ENCODE measurements at places on chromosomes 12 and 14.

DNA sequence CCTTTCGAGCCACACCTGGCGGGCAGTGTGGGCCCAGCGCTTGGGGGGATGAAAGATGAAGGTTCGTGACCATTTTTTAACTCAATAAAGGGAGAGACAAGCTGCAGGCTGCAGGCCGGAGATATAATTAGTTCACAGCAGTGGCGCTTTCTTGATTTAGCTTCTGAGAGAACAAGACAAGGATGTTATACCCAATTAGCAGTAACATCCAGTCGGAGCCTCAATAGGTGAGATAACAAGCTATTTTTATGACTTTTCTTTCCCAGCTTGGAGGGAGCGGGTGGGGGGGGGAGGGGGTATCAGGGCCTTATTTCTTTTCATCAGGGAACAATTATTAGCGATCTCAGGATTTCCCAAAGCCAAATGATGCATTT lies 9.1 kb downstream of the FAM222A start:
- no peak for DNase-seq

DNA sequence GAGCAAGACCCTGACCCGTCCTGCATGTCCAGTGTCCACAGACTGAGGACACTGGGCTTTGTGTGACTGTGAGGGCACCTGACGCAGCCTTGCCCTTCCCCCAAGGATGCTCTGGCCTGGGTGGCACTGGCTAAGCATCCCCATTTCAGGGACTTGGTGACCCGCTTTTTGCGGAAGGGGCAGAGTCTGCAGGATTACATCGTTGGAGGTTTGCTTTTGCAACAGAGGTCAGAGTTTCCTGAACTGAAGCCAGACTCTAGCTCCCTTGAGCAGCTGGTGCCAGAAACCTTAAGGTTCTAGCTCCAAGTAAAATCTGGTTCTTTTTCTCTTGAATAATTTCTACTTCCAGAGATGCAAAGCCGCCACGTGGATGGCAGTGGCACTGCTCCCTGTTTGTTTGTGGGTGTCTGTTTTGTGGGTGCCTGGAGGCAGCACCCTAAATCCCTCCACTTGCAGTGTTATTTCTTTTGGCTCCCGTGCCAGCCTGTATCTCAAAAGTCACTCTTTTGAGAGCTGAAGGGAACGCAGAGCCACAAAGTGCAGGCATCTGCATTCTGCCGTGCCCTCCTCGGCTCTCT lies 184.7 kb downstream of the TSPAN9 start:
- no peak for DNase-seq

DNA sequence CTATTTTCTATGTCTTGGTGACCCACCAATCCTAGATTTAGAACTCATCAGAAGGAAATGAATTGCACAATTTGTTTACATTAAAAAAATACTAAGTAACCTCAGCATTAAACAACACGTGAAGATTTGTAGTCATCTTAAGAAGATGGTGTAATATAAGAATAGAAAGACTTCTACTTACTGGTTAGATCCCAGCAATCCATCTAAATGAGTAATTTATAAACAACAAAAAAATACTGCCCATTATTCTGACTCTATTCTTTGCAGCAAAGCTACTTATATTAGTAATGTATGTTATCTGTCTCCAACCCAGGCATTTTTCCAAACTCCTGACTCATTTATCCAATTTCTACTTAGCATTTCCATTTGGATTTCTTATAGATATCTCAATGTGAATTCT lies 67.8 kb downstream of the CD163L1 start:
- no peak for DNase-seq

DNA sequence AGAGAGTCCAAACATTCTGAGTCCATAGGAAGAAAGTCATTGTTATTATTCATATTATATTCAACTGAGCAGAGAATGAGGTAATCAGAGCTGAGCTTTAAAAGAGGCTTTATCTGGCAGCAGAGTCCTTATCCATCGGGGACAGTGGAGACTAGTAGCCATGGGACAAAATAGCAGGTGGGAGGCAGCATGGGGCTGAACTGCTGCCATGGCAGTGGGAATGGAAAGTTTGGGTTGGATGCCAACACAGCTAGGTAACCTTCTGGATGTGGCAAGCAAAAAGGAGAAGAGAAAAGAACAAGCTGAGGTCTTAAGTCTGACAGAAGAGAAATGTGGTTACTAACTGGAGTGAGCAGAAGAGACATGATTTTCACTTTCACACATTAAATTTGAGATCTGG lies 71.0 kb upstream of the CDKN3 start:
- DNase-seq, result no peak

GRCh38 chr12:12229556-12230092 lies 37.2 kb downstream of the LRP6 start:
- DNase-seq, result no peak

- DNase-seq, result no peak
These were observed 25.9 kb downstream of the CKB start for GRCh38 chr14:103496776-103497175.

GRCh38 chr14:44658389-44658696 lies 151.3 kb upstream of the FSCB start:
- DNase-seq, result no peak

GRCh38 chr12:65278576-65279368 lies at the start of gene MSRB3:
Gene MSRB3, plus strand, starts transcription at chr12:65278683. Its CDS starts 29,897 bp downstream, at chr12:65308580.
- DNase-seq, result peak; percentile 9

- DNase-seq, result no peak
These were observed 161.3 kb upstream of the CAND1 start for GRCh38 chr12:67107751-67108269.

GRCh38 chr12:1829306-1829900 lies 9.0 kb downstream of the LRTM2 start:
- no peak for DNase-seq

- DNase-seq, result no peak
These were observed 26.2 kb downstream of the PRKAB1 start for GRCh38 chr12:119694111-119694510.

- no peak for DNase-seq
These were observed 781.4 kb upstream of the TMEM132C start for GRCh38 chr12:127485528-127485927.

- DNase-seq, result no peak
These were observed 770.7 kb downstream of the BCL11B start for GRCh38 chr14:98501335-98501734.

- DNase-seq, result peak; percentile 74
These were observed at the start of gene INF2 for GRCh38 chr14:104689109-104689880. Gene INF2, plus strand, starts transcription at chr14:104689618. Its CDS starts 11,748 bp downstream, at chr14:104701366.

- DNase-seq, result no peak
These were observed 12.7 kb upstream of the GPATCH2L start for GRCh38 chr14:76138758-76139723.

DNA sequence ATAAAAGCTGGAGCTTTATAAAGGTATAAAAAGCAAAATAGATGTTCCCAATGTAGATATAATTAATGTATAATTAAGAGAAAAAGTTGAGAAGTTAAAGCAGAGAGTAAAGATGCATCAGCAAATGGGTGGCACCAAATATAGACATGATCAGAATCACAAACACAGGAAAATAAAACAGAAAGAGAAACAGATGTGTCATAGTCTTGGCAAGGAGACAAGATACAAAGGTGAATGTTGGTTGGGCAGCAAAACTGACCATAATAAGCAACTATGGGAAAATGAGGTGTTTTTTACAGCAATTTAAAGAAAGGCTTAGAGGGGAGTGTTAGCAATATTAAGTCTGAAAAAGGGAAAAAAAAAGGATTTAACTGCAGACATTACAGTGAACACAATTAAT lies 135.4 kb upstream of the CLEC14A start:
- DNase-seq, result no peak

- DNase-seq, result no peak
These were observed 9.3 kb upstream of the ATF7IP start for GRCh38 chr12:14356147-14356546.

DNA sequence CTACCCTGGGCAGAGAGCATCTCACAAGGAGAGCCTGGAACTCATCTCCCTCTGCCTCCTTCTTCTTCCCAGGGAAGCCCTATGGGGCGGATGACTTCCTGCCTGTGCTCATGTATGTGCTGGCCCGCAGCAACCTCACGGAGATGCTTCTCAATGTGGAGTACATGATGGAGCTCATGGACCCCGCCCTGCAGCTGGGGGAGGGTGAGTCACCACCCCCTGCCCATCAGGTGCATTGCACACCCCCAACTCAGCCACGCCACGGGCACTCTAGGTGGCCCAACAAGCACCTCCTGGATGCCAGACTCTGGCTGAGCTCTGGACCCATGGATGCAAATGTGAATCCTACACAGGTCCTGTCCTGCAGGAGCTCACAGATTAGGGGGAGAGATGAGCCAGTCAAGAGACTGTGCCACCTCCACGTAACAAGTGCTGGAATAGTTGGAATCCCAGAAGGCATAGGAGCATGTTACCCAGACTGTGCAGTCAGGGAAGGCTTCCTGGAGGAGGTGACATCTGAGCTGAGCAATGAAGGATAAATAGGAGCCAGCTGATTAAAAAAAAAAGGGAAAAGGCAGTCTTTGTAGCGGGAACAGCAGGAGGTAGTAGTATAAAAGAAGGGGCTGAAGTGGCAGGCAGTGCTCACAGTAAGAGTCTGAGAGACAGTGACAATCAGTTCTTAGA lies 71.9 kb downstream of the LGMN start:
- no peak for DNase-seq

DNA sequence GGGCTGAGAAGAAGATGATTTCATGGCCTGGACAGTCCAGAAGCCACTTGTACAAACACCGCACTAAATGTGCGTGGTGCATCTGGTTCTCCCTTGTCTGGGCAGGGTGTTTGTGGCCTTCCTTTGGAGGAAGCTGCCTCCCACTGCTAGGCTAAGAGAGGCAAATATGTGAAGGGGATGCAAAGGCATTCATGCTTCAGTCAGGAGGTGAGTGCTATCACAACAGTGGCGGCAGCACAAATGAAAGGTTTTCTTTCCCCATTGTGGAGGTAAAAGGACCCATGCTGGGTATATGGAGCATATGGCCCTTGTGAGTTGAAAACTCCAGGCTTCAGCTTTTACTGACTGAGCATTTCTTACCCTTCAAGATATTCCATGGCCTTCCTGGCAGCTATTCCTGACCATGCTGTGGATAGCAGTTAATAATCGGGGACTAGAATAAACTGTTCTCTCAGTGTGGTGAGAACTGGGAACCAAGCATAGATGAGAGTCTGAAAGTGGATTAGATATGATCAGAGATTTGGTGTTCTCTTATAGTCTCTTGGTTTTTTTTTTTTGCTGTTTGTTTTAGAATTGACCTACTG lies 69.9 kb downstream of the MYRFL start:
- no peak for DNase-seq

DNA sequence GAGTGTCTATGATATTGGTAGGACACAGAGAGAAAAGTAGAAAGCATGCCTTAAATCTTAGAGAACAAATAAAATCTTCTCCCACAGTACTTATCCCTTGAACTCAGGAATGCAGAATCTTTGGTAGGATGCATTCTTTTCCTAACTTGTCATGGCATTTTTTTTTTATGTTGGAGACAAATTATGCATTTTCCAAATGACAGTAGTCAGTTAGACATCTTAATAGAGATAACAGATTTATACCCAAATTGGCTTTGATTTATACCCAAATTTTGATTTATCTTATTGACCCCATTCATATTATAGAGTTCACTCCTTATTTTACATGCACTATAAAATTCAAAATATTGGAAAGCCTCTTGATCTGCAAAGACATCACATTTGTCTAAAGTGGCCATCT lies 132.9 kb downstream of the CNTN1 start:
- DNase-seq, result no peak

DNA sequence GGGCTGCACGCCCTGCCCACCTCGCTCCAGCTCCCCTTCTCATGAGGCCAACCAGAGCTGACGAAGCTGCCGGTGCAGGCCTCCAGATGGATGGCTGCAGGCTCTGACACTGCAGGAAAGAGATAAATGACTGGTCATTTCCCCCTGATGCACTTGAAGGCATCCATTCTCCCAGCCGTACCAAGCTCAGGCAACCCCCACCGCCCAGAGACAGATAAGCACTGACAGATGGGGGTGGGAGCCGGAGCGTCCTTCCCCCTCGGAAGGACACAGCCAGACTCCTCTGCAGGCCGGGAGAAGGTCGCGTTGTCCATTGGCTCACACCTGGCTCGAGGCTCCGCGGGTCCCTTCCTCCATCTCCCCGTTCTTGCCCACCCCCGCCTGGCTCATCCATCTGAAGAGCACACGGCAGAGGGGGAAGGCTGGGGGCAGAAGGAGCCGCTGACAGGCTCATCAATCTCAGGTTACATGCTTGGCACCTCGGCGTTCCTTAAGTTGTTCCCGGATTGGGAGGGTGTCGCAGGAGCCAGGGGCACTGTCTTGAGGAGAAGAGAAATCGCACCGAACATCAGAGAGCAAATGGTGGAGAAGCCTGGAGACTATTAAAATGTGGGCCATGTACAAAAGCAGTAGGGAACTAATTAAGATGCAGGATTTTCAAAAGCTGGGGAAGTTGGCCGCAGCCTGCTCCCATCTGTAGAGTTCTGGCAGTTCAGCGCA lies 151.6 kb downstream of the DPF3 start:
- DNase-seq, result no peak

DNA sequence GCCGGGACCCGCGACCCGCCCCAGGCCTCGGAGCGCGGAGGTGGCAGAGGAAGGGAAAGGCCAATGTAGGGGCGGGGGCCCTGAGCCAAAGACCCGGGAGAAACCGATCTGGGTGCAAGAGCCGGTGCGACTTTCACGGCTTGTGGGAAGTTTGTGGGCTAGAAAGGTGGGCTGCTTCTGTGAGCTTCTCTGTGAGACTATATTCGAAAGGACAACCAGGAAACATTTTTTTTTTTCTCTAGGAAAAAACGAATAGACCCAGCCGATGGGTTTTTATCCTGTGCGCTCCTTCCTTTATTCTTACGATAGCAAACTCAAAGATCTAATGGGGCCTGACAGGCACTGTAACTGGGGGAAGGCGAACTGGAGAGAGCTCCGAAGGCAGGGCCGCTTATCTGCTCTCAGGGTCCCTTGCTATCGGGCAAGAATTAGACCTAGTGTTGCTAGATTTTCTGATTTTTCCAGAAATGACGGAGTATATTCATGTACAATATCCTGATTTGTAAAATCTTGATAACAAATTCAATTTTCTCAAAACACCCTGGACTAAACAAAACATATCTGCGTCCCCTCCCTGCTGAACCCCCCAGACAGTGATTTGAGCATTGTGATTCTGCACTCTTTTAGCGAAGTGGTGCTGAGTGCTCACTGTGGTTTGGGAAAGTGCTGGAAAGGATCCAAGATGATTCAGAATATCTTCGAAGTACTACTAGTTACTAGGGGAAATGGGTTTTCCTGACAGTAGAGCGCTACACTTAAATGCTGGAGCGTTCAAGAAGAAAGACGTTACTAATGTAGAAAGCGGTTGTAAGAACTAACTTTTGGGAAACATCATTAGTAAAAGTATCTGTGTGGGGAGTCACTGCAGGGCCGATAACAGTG lies 563 bp upstream of the STXBP6 start:
- DNase-seq, result no peak

DNA sequence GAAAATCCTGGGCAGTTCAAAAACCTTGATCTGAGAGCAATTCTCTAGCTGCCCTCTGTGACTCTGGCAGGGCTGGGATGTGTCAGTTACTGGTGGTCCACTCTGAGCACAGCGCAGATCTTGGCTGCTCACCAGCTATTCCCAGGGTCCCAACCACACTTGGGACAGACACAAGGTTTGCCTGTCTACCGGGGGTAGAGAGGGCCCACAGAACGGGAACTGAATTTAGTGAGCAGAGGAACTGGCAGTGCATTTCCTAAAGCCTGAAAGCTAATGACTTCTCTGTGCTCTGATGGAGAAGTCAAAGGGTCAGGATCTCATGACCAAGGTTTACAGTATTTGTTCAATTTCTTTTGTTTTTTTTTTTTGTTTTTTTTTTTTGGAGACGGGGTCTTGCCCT lies 2.6 kb downstream of the PDE6H start:
- no peak for DNase-seq

- no peak for DNase-seq
These were observed 22.1 kb downstream of the DACT1 start for GRCh38 chr14:58659846-58660245.

- no peak for DNase-seq
These were observed 30.1 kb downstream of the CDKN1B start for GRCh38 chr12:12747278-12747677.

GRCh38 chr12:11758510-11759493 lies 109.3 kb downstream of the ETV6 start:
- no peak for DNase-seq

Data from CD4-positive, alpha-beta T cell treated with Interleukin-6 for 4 hours (primary cell).